ENCODE measurements at places on chromosomes 2 and 18.

DNA sequence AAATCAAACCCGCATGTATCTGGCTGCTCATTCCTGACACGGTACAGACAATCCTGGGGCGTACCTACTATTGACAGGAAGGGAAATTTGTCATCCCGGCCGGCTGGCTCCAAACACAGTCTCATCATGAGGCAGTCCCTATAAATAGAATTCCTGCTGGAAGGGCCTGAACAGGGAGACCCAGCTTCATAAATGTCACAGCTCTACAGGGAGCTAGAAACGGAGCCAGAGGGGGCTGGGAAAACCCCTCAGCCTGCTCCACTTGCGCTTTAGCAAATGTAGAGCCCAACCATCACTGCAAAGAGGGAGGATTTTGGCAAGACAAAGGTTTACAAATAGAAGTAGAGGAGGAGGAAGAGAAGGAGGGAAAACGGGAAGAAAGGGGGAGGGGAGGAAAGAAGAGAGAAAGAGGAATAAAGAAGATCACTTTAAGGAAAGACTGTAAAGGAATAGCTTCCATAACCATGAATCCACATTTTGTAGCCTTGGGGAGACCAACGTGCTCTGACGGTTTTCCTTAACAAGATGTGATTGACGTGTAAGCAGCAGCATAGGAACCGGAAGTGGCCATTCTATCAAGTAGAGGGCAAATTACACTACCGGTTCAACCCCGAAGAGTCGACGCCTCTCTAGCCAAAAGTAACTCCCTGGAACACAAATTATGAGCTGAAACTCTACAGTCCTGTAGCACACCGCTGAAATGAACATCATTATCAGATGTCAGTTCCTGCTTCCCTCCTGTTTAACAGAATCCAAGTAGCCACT lies 56.8 kb upstream of the TTN start:
- no peak for DNase-seq

GRCh38 chr2:29983308-29983707 lies 61.9 kb upstream of the ALK start:
- DNase-seq = no peak

DNA sequence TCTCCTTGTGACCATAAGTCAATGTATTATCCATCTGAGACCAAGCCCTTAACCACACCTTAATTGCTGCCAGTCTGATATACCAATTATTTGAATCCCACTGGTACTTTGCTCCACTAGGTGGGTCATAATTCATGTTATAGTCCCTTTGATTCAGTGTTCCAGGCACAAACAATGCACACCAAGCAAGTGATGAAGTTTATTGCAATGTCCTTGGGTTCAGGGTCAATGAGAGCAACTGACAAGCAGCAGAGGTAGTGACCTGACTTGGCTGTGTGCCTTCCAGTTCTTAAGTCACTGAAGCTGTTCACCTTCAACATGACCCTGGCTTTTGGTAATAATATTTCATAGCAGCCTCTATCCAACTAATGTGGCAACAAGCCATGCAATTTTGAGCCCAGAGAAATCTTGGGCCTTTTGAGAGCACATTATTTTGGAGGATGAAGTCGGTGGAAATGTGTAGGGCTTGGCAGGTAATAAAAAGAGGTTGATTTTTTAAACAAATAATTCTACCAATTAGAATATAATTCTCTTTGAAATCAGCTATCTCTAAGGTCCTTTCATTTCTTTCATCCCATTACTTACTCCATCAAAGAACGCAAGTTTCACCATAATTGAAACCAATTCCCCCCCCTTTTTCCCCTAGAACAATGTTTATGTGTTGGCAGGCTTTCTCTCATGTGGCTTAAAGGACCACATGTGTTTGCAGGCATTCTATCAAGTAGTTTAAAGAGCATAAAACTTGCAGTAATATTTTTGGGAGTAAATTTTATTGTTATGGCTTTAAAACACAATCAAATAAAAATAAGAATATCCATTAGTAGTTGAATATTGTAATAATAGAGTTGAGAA lies 3.1 kb upstream of the CPO start:
- DNase-seq = no peak

DNA sequence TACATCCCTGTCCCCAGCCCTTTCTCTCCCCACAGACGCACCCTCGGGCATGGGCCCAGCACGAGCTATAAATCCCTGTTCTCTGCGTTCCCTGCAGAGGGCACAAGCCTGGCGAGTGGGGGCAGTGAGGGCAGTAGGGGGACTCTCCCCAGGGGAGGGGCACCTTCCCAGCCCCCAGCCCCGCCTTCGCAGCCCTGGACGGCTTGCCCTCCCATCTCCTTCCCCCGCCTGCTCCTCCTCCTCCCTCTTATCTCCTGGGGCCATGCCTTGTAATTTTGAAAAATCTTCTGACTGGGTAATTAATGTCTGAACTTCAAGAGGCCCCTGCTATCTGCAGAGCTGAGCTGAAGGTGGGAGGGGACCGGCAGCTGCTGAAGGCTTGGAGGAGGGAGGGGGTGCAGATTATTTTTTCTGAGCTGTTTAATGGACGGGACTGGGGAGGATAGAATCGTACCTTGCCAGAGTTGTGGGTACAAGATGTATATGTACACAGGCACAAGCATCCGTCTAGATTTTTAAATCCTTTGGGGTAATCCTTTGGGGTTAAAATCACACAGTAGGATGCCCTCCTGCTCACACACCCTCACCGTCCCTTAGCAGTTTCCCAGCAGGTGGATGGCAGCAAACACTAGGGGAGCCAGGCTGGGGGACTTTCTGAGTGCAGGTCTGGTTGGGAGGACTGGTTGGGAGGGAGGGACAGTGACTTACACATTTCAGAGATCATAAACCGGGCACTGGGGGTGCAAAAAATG lies 121.9 kb downstream of the SMAD7 start:
- DNase-seq = no peak

GRCh38 chr2:239638376-239638775 lies 237.6 kb upstream of the HDAC4 start:
- DNase-seq = no peak

- DNase-seq = no peak
Measured at GRCh38 chr2:105032476-105032875, 5.4 kb upstream of the MRPS9 start.

DNA sequence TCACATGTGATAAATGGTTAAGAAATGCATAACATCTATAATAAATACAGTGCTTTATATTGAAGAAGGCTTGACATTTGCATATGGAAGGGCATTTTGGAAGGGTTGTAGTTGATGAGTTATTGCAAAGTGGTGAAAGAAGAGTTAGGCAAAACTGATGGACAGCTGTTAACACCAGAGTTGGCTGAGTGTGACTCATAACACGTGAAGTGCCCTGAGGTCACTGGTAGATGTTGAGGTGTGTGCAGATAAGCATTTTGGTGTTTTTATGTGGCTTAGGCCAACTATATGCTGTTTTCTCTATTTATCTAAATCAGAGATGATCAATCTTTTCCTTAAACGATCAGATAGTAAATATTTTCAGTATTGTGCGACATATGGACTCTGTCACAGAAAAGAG lies 154.3 kb upstream of the KCNH7 start:
- DNase-seq = no peak

GRCh38 chr2:235553291-235553690 lies 59.4 kb downstream of the AGAP1 start:
- no peak for DNase-seq

DNA sequence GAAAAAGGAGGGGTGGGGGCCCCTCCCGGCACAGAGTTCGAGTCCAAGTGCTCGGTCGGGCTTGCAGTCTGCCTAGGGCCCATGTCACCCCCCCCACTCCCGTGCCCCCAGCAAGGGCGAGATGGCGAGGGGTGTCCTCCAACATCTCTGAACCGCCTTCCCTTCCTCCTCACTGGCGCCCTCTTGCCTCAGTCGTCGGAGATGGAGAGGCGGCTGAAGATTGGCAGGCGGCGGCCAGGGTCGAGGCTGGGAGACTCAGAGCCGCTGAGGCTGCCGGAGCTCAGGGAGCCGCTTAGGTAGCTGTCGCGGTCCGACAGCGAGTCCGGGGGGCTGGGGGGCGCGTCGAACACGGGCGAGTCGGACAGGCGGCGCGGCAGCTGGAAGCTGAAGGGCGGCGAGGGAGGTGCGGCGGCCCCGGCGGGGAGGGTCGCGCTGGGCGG lies 2.3 kb downstream of the ZFP36L2 start:
- DNase-seq = peak; percentile 82

GRCh38 chr2:191231995-191232394 lies 13.2 kb upstream of the MYO1B start:
- DNase-seq = no peak

DNA sequence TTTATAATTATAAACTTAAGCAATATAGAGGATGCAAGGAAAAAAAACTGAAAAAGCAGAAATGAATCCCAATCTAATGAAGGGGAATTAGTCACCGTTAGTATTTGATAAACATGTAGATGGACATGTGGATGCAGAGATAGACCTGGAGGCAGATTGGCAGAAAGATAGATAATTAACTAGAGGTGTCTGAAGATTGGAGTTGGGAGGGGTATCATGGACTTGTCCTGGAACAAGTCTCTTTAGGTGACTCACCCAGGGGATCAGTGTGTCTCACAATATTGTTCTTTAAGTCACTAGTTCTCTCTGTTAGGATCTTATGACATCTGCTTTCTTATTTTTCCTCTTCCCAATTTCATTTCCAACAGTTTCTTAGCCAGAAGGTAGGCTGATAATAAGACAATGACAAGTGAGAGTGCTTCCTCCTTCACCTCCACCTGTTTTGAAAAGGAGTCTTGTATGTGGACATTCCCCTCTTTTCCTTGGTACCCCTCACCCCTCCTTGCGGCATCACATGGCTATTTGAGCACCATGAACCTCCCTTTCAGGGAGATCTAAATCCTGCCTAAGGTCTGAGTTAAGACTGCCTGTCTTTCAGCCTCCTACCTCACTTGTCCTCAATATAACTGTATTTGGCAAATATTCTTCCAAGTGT lies 987.7 kb downstream of the TSN start:
- DNase-seq = no peak

- no peak for DNase-seq
Measured at GRCh38 chr2:20333738-20334137, 16.9 kb downstream of the PUM2 start.

DNA sequence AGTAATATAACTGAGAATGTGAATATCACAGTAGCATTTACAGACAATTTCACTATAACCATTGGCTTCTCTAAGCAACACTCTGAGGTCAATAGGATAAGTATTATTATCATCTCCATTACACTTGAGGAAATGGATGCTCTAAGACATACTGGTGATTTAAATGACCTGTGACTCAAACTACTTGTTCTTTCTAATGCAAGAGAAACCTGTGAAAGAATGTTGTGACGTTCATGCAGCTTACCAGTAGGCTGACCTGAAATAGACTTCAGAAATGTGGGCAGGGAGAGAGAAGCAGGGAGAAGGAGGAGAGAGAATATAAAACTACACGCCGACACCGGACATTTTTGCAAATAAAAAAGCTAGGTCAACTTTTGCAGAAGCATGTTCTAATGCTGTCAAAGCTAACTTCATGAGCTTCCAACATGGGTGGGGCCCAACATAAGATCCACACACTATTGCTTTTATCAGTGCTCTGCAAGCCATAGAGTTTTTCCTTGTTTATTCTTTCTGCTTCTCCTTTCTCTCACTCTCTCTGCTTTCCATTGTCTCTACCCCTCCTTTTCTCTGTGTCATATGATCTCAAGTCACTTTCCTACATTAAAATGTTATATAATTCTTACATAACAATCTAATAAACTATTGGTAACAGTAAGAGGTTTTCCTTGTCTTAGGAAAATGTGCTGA lies 217.6 kb upstream of the FN1 start:
- DNase-seq = no peak

GRCh38 chr18:50644807-50645206 lies 84.9 kb downstream of the MAPK4 start:
- peak; percentile 46 for DNase-seq

DNA sequence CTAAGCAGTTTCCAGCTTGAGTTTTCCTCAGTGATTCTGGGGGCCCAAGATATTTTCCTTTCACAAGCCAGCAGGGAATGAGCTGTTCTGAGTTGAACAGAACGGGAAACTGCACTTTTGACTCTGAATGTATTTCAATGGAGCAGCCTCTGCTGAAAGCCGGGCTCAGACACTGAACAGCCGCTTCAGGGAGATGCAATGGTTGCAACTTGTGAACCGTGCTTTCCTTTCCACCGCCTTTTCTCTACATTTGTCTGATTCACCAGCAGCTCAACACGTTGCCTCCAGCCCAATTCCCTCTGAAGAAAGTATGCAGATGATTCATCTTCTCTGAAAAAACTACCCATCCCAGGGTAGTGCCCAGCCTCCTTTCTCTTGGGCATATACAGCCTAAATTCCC lies 119.3 kb upstream of the PKDCC start:
- DNase-seq = no peak

GRCh38 chr2:233708942-233709341 lies 3.8 kb upstream of the UGT1A5 start:
- DNase-seq = no peak

DNA sequence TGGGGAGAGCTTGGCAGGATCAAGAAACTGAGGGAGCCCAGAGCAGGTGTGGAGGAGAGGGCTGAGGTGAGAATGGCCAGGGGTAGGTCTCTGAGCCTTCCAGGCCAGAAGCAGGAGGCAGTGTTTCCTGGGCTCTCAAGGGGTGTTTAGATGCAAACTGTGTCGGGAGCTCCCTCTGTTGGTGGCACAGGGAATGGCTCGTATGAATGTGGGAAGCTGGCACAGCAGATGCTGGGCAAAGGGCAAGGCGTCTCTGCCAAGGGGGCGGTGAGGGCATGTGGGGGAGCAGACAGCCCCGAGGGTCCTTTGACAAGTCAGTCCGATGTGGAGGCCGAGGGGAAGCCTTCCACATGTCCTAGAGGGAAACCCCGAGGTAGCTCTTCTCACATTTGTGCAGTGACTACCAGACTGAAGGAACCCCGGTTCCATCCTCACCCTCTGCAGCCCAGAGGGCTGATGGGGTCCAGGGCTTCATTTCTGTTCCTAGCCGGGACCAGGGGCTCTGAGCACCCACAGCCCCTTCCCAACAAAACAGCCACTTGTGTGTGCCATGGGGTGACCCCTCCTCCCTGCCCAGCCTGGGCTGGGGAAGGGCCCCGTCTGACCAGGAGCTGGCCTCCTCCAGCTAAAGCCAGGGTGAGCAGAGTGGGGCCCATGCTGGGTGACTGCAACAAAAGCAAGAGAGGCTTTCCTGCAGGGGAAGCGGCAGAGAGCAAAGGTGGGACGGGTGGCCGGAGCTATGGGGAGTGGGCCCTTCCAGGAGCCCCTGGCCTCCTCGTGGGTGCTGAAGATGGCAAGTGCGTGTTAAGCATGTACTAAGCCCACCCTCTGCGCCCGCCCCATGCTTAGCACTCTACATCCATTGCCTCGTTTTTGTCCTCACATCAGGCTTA lies 103.4 kb downstream of the SEPTIN10 start:
- peak; percentile 79 for DNase-seq

- DNase-seq = no peak
Measured at GRCh38 chr2:214995926-214996670, 142.3 kb downstream of the ABCA12 start.

- no peak for DNase-seq
Measured at GRCh38 chr2:86026744-86027065, 79.0 kb downstream of the POLR1A start.

Measured in Calu3 (cell line).